ENCODE measurements at places on chromosomes 1 and 21.

DNA sequence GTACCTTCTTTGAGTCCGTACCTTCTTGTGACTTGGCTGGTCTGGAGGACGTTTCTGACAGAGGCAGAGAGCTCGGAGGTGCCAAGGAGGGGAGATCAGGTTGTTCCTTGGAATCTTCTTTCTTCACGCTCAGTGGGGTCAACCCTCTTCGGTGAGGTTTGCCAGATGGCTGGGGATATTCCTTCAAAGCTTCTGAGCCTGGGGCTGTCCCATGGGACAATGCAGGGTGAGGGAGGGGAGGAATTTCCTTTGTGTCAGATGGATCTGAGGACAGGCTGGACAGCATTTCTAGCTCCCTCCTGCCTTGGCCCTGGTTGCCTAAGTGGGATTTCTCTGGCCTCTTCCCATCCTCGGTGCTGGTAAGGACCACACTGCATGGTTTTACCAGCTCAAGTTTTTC, 95.5 kb upstream of the EDN2 start:
- DNase-seq, result no peak

GRCh38 chr1:158999316-159000069, 10.2 kb upstream of the IFI16 start:
- DNase-seq, result no peak

DNA sequence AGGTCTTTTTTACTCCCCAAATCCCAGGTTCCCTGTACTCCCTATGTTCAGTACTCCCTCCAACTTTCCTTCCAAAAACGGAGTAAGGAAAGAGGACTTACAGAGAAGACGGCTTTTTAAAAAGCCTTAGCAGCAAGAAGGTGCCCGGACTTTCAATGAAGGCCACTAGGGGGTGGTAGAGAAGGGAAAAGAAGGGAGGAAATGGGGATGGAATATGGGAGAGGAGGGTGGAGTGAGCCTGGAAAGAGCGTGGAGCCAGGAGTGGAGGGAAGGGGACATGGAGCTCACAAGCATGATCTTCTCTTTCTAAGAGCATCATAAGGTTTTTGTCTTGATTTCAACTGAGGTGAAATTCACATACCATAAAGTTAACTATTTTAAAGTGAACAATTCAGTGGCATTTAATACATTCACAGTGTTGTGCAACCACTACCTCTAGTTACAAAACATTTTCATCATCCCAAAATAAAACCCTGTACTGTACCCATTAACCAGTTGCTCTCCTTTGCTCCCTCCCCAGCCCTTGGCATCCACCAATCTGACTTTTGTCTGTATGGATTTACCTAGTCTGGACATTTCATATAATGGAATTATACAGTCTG, 129.9 kb downstream of the ZNF281 start:
- no peak for DNase-seq

GRCh38 chr1:109371341-109371739, 26.4 kb downstream of the SORT1 start:
- DNase-seq, result no peak

GRCh38 chr1:11674488-11674887, 6.5 kb downstream of the MAD2L2 start:
- no peak for DNase-seq

GRCh38 chr1:43716559-43717281, 9.4 kb downstream of the ST3GAL3 start:
- no peak for DNase-seq

DNA sequence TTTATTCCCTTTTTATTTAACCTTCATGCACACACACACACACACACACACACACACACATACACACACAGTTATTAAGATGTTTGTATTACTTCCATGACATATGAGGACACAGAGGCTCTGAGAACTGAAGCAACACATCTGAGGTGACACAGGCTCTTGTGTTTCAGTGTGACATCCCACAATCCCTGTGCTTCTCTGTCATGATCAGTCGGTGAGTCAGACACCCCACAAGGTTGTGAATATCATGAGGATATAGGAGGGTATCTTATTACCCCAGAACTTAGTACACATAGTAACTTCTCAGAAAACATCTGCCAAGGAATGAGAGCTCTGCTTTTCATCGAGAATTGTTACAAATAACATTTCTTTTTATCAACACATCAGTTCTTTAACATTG, 459.3 kb downstream of the PLPP3 start:
- no peak for DNase-seq

DNA sequence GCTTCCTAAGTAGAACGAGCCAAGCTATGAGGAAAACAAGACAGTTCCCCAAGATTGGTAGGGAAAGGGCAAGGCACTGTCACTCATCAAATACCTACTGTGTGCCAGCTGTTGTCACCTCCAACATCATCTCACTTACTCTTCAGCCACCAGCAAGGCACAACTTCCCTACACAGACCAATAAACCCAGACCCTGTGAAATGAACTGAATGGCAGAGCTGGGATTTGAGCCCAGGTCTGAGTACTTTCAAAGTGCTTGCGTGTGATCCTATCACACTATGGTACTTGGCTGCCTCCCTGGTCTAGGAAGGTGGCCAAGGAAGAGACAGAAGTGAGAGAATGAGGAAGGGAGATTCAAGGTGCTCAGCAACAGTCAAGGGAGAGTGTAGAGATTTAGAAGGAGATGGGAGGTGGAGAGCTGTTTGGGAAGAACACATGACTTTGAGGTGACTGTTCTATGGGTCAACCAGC, 16.7 kb upstream of the TRIM63 start:
- DNase-seq, result no peak

GRCh38 chr21:33278721-33279120, 12.6 kb downstream of the IL10RB start:
- no peak for DNase-seq

DNA sequence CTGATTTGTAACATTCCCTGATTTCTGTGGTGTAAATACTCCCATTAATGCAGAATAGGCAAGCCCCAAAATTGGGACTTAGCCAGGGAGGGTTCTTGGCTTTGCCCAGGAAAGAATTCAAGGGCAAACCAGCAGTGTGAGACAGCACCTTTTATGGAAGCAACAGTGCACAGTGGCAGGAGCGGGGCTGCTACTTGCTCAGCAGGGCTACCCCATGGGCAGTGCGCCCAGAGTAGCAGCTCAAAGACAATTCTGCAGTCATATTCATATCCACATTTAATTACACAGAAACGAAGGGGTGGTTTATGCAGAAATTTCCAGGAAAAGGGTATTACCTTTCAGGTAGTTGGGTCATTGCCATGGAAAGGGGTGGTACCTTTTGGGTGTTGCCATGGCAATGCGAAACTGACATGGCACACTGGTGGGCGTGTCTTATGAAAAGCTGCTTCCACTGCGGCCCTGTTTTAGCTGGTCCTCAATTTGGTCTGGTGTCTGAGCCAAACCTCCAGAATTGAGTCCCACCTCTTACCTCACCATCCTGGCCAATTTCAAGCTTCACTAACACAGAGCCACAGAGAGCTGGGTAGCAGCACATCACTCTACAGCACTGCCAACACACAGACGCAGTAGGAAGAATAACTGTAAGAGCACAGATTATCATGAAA, 35.9 kb downstream of the FHAD1 start:
- no peak for DNase-seq

- no peak for DNase-seq
Observed at GRCh38 chr1:206829282-206829681, 36.1 kb upstream of the IL20 start.

DNA sequence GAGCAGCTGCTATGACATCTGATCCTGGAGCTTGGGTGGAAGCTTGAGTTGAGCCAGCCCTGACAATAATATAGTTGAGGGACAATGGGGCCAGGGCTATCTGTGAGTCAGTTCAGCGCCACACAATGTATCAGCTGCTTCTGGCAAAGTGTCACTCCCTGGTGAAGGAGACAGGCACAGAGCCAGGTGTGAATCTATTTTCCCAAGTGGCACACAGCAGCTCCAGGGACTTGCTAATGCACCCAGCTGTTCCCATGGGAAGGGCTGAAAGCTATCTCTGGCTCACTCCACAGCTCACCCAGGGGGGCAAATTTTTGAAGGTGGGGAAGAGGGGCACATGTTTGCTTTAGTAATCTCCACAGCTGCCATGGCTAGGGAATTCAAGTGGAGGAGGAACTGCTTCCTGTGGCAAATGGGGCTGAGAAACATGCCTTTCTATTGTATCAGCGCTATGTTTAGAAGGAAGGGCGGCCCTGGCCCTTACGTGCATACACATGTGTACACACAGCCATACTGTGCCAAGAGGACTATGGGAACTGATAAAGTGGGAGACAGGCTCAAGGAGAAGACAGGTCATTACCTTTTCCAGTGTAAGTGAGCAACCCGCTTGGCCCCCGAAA, 2.2 kb downstream of the CYB5R1 start:
- no peak for DNase-seq

DNA sequence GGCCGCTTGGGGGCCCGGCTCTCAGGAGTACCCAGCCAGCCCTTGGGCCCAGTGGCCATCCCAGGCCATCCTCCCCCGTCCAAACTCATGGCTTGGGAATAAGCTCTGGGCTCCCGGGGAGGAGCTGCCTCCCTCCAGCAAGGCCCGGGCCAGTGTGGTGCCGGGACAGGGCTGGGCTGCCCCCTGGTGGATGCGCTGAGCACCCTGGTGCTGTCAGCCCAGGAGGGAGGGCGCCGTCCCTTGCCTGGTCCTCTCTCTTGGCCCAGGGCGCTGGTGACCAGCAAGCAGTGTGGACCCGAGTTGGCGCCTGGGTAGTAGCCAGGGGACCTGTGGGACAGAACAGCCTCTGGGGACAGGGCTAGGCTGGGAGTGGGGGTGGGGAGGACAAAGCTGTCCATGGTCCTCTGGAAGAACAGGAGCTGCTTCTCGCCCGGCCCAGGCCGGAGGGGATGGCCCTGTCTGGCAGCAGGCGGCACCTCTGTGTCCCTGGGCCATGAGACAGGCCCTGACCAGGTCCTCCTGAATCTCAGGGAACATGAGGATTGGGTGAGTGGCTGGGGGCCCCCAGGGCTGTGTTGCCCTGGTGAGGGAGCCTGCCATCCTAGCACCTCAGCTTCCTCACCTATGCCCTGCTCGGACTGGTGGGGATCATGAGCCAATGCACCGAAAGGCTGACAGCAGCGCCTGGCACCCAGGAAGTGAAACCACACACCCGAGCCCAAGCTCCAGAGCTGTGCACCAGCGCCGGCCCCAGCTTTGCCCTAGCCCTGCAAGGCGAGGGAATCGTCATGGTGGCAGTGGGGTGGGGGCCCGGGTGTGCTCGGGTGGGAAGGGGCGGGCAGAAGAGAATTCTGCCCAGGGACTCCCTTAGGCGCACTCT, 9.4 kb downstream of the MORN1 start:
- peak; percentile 46 for DNase-seq

GRCh38 chr1:162085991-162086390, 16.5 kb downstream of the NOS1AP start:
- DNase-seq, result no peak

GRCh38 chr1:186987769-186988168, 159.0 kb downstream of the PLA2G4A start:
- DNase-seq, result no peak

DNA sequence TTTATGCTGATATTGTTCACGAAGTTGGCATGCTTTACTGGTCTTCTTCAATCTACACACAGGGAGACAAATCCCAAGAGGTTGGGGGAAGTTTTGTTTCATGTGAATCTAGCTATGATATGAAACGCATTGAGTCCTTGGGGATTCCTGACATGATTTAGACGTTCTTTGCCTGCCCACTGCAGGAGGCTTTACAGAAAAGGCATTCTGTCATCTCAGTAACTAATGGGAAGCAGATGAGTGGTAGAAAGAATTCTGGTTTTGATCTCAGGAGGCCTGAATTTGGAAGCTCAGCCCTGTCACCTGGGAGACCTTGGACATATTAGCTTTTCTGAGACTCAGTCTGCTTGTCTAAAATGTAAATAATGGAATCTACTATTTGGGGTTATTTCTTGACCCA, 383.0 kb upstream of the NFIA start:
- no peak for DNase-seq

- no peak for DNase-seq
Observed at GRCh38 chr1:30088594-30088993, 634.8 kb downstream of the MATN1 start.

DNA sequence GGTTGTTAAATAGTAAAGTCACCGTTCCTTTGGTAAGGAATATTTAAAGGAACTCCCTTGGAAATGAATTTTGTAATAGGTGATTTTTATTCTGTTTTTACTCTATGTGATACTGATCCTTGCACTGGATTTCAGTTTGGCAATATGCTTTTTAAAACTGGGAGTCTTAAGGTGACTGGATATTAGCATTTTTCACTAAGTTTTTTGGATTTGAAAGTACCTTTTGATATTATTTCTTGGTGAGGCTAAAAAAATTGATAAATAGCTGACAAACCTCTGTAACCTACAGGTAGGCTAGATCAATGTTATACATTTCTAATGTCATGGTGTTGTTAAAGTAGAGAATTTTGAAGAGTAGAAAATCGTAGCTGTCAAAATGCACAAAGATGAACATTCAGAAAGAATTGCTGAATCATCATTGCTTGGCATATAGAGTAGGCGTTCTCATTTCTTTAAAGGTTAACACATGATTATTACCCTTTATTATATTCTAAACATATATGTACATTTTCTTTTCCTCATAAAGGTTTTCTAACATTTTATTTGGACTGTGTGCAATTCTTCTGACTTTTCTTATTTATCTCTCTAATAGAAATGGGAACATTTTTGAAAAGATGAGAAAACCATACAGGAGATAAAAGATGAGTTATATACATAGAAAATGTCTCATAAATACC, 1.5 kb upstream of the DNAJB4 start:
- no peak for DNase-seq

- no peak for DNase-seq
Observed at GRCh38 chr1:7639435-7640131, 131.5 kb upstream of the VAMP3 start.

GRCh38 chr1:241714321-241715218, 62.5 kb downstream of the WDR64 start:
- no peak for DNase-seq

- no peak for DNase-seq
Observed at GRCh38 chr1:238223076-238223640, 332.4 kb upstream of the ZP4 start.

DNA sequence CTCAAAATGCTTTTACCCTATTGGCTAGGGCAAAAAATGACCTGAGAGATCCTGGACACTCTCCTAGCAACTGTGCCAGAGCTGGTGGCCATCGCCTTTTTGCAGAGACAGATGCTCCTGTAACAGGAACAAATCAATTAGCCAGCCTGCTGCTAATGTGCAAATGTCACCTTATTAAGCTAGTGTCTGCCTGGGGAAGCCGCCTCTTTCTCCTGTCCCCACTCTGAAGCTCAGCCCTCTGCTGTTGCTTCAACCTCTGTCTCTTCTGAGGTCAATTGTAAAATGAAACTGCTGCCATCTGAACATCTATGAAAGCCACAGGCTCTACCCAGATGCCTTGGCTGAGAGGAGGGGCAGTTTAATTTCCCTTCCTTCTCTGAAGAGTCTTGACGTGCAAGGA, 85.5 kb upstream of the CACNA1E start:
- no peak for DNase-seq

- no peak for DNase-seq
Observed at GRCh38 chr1:183218971-183219615, 33.0 kb downstream of the LAMC2 start.

DNA sequence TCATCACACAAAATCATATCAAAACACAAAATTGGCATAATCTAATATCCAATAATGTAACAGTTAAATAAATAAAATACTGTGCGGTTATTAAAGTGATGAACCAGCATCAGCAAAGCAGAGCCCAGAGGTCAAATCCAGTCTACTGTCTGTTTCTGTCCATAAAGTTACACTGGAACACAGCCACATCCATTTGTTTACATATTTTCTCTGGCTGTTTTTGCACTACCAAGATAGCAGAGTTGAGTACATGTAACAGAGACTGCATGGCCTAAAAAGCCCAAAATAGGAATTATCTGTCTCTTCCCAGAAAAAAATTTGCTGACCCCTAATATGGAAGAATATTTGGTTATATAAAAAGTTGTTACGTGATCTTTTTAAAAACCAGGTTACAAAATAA, 242.2 kb upstream of the DMRTA2 start:
- DNase-seq, result no peak
